Stimulated activated CD8-positive, alpha-beta memory T cell treated with anti-CD3 and anti-CD28 coated beads, Interleukin-4, amount 100 ng/mL, for 48 hours (primary cell): ENCODE measurements at places on chromosomes 1 and 21.

DNA sequence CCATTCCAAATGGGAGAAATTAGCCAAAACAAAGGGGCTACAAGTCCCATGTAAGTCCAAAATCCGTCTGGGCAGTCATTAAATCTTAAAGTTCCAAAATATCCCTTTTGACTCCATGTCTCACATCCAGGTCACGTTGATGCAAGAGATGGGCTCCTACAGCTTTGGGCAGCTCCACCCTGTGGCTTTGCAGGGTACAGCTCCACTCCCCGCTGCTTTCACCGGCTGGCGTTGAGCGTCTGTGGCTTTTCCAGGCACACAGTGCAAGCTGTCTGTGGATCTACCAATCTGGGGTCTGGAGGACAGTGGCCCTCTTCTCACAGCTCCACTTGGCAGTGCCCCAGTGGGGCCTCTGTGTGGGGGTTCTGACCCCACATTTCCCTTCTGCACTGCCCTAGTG, 130.2 kb downstream of the TPR start:
- peak; percentile 26 for DNase-seq

GRCh38 chr1:205583461-205584130, 48.2 kb downstream of the ELK4 start:
- DNase-seq: no peak

DNA sequence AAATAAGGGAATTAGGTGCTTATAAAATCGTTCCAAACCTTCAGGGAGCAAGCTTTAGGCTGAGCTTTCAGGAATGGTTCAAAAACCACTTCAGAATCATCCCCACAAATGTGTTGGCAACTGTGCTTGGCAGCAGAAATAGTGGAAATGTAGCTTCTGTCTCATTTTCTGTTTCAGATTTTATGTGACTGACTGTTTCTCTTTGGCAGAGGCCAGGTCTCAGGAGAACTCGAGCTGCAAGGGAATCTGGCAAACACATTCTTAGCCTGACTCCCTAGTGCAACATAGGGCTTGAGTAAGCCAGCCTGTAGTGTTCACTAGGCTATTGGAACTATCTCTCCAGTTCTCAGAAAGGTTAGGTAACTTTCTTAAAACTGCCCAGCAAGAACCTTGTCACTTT, 128.6 kb downstream of the PLA2G4A start:
- no peak for DNase-seq

DNA sequence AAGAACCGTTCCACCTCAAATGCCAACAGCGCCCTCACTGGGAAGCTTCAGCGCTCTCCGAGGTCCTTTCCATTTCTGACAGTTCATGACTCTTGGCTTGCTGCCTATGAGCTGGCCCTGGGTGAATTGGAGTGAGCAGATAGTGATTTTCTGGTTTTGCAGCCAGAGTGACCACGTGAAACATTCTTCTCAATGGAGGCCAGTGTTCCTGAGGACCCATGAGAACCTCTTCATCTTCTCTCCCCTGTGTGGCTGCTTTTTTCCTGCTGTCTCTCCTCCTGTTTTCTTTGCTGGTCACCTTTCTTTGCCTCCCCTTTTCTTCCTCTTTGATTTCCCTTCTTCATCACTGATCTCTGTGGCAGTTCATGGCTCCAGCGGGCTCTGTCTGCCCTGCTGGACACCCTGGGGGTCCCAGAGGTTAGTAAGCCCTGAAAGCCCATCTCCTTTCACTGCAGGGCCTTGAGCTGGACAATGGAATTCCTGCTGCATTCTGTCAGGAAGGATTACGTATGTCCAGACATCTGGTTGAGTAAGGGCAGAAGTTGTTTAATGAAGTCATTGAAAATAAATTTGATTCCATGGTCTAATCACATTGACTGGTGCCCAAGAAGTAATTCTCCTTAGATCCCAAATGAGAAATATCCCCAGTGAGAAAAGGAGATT, 29.9 kb downstream of the VASH2 start:
- no peak for DNase-seq

GRCh38 chr1:107877092-107877491, 87.9 kb downstream of the VAV3 start:
- no peak for DNase-seq

- no peak for DNase-seq
These were observed 17.0 kb upstream of the TSPAN1 start for GRCh38 chr1:46157916-46158311.

- no peak for DNase-seq
These were observed 4.8 kb downstream of the AMPD2 start for GRCh38 chr1:109624201-109625010.

DNA sequence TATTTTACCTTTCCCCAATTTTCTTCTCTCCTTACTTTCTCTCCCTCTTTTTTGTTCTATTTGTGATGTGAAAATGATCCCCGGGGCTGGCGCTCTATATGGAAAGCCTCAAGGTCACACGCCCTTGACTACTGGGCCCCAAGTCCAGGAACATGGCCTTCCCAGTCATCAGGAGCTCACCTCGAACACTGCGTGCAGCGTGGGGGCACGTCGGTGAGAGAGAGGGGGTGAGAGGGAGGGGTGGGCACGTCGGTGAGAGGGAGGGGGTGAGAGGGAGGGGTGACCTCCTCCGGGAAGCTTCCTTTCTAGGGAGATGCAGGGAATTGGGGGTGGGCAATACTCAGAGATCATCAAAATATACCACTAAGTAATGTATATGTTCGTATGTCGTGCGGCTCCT, 94.6 kb upstream of the TMPRSS2 start:
- DNase-seq: no peak

DNA sequence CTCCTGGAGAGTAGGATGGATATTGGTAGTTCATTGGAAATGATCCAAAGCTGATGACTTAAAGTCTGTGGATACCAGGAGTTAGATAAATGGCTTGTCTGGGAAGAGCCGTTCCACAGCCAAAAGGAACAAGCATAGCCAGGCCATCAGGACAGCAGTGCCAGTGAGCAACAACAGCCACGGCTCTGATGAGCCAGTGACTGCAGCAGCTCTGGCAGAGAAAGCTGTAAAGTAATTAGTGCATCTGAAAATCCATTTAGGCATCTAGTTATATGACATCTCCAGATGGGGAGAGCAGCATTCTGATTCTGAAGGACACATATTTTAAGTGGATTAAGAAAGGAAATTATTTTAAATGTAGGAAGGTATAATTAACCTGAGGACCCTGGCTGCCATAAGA, 256.2 kb upstream of the PLXNA2 start:
- no peak for DNase-seq

DNA sequence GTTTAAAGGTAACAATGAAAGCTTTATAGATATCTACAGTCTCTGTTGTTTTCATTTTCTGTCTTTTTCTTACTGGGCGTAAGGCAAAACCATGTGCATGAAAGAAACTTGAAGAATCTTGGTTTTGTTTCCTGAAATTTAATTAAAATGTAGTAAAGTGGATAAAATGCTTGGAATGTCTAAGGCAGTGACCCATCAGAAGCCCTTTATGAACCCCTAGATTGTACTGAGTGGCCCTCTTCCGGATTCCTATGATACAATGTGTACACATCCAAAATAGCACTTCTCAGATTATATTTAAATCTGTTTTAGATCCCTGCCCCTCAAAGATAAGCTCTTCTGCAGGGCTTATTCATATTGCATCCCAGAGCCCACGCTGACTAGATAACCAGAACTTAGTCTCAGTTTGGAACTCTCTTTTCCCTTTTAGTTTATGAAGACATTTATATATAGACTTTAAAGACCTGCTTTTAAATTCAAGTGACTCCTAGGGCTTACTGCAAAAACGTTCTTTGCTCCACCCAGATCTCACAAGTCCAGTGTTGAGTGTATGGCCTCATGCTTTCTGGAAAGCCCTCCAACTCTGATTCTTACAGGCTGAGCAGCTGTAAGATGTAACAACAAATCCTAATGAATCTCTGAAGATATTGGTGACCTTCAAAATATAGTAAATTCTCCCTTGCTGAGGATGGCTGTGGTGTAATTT, 142.9 kb downstream of the LRRC7 start:
- no peak for DNase-seq

- no peak for DNase-seq
These were observed 6.4 kb downstream of the RPS6KC1 start for GRCh38 chr1:213057264-213058059.

- DNase-seq: no peak
These were observed 25.5 kb upstream of the RGS8 start for GRCh38 chr1:182709855-182710254.

- no peak for DNase-seq
These were observed 18.2 kb downstream of the COQ8A start for GRCh38 chr1:226958300-226958699.

- DNase-seq: no peak
These were observed 6.1 kb downstream of the PRDM2 start for GRCh38 chr1:13706046-13706445.

DNA sequence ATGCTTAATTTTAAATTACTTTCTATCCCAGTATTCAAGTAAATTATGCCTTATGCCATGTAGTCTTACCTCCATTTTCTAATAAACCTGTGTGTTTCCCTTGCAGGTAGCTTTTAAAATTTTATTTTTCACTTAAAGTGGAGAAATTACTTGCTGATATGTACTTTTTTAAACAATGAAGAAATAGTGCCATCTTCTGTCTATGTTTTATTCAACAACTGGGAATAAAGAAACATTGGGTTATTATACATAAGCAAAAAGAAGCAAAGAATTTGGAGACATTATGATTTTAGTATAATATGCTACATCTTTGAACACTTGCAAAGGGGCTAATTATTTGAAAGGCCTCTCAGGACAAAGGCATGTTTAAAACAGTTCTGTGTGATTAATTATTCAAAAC, 1912.9 kb downstream of the MRPL39 start:
- no peak for DNase-seq

DNA sequence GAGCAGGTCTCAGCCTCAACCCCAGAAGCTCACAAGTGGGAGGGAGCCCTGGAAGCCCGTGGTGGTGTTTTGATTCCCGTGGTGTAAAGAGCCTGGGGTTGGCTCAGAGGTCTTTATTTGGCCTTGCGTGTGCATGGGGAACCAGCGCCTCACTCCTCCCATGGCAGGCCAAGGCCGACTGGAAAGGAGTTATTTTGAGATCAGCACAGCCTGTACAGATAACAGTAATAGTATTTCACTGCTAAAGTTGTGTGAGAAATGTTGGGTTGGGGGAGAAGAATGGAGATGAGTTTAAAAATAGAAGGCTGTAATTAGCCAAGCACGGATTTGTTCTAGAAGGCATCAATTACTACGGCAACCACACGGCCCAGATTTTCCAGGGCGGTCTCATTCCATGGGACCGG, 186.5 kb downstream of the DYRK1A start:
- no peak for DNase-seq

GRCh38 chr1:149942207-149942606, 5.5 kb upstream of the MTMR11 start:
- no peak for DNase-seq

GRCh38 chr1:4603295-4604110, 50.9 kb upstream of the AJAP1 start:
- no peak for DNase-seq

DNA sequence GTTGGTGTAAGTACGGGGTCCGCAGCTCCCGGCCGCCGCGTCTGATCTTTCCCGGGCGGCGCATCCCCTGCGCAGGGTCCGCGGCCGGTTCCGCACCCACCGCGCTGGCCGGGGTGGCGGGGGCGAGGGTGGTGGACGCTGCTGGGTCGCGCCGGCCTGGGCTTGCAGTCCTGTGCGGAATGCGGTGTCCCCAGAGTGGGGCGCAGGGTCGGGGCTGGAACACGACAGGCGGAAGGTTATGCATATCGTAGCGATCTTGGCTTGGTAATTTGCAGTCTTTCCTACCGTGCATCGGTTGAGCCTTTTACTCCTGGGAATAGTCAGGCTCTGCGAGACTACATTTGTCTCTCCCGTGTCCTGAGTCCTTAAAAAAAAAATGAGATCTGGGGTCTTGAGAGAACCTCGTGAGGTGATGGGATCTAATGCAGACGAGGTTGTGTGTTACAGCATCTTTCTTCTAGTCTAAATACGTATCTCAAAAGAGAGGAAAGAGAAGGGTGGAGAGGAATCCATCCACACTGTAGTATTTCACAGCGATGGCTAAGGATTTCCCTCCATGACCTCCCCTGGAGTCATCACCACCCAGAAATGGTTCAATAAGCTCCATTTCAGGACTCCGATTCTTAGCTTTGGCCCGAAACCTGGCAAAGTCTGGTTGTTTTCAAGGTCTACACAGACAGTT, 572 bp downstream of the ATP1B1 start:
- DNase-seq: no peak
